CD4-positive, alpha-beta T cell treated with Interferon alpha-2 for 1 hour (primary cell): ENCODE measurements at places on chromosomes 7 and 10.

GRCh38 chr10:52517012-52517411 is 202.9 kb downstream of the DKK1 start:
- DNase-seq, result no peak

DNA sequence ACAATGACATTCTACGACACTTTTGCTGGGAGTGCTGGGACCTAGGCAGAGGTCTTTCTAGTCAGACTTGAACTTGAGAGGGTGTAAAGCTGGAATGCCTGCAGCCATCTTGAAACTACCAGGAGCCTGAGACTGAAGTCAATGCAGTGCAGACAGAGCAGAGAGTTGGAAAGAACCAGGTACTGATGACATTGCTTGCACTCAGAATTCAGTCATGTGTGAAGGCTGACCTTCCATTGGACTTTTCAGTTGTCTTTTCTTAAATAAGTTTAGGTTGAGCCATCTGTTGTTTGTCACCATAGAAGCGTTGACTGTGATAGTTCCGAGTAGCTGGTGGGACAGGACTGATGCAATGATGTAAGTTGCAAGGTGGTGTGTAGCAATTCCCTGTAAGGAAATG is 3.1 kb upstream of the PLPP4 start:
- DNase-seq, result no peak

DNA sequence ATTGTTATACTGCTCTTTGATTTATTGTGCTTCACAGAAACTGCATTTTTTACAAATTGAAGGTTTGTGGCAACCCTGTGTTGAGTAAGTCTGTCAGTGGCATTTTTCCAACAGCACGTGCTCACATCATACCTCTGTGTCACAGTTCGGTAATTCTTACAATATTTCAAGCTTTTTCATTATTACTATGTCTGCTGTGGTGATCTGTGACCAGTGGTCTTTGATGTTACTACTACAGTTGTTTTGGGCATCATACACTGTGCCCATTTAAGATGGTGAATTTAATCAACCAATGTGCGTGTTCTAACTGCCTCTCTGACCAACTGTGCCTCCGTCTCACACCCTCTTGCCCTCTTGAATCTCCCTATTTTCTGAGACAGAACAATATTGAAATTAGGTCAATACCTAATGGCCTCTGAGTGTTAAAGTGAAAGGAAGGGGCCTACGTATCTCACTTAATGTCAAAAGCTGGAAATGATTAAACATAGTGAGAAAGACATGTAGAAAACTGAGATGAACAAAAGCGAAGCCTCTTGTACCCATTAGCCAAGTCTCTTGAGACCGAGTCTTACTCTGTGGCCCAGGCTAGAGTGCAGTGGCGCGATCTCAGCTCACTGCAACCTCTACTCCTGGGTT is 20.2 kb upstream of the ASL start:
- no peak for DNase-seq

GRCh38 chr10:133537546-133538545 is 10.7 kb downstream of the CYP2E1 start:
- DNase-seq, result no peak

GRCh38 chr10:76115131-76115470 is 683.7 kb downstream of the LRMDA start:
- no peak for DNase-seq

DNA sequence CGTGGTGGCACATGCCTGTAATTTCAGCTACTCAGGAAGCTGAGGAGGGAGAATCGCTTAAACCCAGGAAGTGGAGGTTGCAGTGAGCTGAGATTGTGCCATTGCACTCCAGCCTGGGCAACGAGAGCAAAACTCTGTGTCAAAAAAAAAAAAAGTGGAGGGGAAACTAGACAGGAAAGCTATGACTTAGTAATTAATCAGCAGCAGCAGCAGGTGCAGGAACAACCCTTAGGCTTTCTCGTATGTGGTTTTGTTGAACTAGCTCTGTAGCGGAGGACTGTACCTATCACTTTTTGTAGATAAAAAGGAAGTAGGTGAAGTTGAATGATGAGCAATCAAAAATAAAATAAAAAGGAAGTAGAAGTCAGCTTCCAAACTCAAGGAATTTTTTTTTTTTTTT is 76.9 kb upstream of the KMT2C start:
- DNase-seq, result peak; percentile 36

- DNase-seq, result no peak
Measured at GRCh38 chr7:140060788-140061606, 1.8 kb downstream of the PARP12 start.

- DNase-seq, result no peak
Measured at GRCh38 chr10:14123139-14123538, 207.6 kb downstream of the FRMD4A start.

GRCh38 chr10:11609492-11610093 is 1.9 kb downstream of the USP6NL start:
- DNase-seq, result no peak

- no peak for DNase-seq
Measured at GRCh38 chr7:113890331-113891030, 28.3 kb downstream of the PPP1R3A start.

GRCh38 chr10:73408061-73408460 is 5.8 kb downstream of the ANXA7 start:
- no peak for DNase-seq

GRCh38 chr7:38107486-38107893 is 70.6 kb upstream of the STARD3NL start:
- DNase-seq, result peak; percentile 76

DNA sequence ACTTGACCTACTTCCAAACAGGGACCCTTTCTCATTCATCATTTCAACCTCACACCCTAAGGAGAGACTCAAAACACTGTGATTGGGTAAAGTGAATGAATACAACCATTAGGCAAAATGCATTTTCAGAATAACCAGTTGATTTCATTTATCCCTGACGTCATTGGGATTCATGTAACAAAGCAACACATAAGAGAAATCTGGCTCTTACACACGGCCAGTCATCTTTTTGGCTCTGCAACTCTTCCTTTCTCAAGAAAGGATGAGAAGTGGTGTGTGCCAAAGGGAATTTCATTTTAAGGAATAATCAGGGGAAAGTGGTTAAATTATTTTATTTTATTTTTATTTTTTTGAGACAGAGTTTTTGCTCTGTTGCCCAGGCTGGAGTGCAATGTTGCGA is 83.1 kb downstream of the CPVL start:
- no peak for DNase-seq

GRCh38 chr7:106572394-106573124 is 88.4 kb downstream of the CCDC71L start:
- no peak for DNase-seq

- no peak for DNase-seq
Measured at GRCh38 chr7:21543528-21544302, 876 bp downstream of the DNAH11 start.

DNA sequence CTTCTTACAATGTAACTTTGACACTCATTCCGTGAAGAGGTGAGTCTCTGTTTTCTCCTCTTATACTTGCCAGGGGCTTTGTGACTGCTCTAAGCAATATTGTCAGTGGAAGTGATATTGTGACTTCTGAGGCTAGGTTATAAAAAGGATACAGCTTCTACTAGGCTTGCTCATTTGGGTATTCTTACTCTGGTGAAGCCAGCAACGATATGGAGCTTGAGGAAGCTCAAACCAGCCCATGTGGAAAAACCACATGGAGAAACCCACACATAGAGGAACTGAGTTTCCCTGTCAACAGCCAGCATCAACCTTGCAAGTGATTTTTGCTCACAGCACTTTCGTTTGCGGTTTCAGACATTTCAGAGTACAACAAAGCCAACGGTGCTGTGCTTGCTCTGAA is 149.6 kb upstream of the SEMA3E start:
- DNase-seq, result no peak

DNA sequence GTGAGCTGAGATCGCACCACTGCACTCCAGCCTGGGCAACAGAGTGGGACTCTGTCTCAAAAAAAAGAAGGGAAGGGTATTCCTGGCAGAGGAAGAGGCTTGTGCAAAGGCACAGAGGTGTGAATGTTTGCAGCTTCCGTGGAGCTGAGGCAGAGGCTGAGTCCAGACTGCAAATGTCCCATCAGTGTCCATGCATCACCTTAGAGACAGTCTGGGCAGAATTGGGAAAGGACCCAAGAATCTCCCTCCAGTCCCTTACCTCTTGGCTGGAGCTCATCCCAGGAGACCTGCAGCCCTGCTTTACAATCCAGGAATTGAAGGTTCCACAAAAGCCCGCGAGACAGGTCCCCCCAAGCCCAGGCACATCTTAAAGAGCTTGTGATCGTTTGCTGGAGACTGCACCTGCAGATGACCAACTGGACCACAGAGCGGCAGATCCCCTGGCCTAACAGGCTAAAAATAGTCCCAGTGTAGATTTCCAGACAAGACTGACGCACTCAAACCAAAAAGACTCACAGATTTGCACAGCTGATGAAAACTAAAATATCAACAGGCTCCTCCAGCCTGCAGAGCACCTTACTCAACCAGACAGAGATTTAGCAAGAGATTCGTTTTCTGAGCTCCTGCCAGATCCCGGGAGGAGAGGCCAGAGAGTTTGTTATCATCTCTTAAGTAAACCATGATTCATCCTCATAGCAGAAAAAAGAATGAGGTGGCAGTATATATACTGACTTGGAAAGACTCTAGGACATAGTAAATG is 22.9 kb upstream of the NANOS1 start:
- no peak for DNase-seq

DNA sequence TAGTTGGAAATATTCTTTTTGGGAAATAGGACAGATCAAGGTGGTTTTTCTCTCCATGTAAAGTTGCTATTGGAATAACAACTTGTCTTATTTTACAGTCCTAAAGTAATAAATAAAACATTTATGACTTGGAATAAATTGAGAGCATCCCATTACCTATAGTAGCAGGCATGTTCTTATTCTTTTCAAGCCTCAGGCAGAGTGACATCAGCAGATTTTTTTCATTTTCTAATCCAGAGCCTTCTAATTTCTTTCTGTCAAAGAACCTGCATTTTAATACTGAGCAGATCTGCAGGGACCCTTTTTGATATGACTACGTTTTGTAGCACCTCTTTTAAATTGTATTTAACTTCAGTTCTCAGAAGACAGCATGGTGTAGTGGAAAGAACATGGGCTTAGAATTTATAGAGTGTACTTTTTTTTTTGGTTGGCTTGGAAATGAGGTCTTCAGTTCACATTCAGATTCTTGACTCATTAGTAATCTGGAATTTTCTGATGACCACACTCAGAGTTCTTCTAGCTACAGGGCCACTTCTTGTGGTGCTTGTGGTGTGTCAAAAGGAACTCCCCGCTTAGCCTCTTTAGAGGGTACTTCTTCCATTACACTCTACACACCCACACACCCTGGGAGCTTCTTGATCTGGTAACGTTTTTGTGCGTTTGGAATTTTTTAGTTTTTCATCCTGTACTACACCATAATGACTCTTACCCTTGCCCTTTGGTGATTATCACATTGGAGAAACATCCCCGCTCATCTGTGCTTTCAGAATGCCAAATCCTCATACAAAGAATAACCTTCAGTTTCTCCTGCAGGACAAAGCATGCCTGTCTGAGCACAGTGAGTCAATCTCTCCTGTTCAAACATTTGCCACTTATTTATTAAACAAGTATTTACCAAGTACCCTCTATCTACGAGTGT is 34.6 kb downstream of the AGK start:
- no peak for DNase-seq

DNA sequence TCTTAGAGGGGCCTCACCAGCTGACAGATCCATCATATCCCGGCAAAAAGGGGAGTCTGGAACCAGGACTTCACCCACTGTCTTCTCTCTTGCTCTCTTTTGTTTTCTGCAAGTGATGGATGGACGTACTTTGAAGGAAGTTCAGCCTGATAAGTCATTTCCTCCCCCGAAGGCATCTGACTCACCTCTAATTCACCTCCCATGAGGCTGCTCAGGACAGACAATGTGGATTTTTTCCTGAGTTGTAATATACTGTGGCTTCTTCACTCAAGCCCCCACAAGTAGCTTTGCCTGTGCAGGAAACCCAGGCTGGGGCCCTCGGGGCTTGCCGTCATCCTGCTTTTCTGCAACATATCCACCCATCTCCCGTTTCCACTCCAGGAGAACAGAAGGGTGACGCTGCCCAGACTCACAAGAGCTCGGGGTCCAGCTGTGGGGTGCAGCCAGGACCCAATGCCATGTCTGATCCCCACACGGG is 70.4 kb downstream of the ASB13 start:
- DNase-seq, result no peak

GRCh38 chr10:116947841-116948529 is 57.0 kb downstream of the SHTN1 start:
- no peak for DNase-seq

GRCh38 chr7:107387573-107388219 is 82.2 kb upstream of the GPR22 start:
- DNase-seq, result no peak

- DNase-seq, result no peak
Measured at GRCh38 chr7:128039544-128039953, 8.3 kb upstream of the LRRC4 start.

DNA sequence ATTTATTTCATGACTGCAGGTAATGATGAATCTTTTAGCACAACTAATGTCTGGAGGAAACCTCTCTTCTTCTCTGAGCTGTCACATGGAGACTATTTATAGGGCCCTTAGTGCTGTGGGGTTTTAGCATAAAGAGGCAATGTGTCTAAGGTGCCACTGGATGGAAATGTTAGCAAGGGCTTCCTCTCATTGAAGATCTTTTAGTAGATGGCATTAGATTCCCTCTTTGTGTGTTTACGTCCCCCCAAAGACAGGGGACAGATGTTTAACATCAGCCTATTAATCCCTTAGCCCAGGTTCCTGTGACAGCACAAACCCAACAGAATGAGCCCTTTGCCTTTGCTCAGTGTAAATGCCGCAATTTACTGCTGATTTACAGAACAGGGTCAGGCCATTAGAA is 208.6 kb downstream of the SKAP2 start:
- DNase-seq, result no peak

DNA sequence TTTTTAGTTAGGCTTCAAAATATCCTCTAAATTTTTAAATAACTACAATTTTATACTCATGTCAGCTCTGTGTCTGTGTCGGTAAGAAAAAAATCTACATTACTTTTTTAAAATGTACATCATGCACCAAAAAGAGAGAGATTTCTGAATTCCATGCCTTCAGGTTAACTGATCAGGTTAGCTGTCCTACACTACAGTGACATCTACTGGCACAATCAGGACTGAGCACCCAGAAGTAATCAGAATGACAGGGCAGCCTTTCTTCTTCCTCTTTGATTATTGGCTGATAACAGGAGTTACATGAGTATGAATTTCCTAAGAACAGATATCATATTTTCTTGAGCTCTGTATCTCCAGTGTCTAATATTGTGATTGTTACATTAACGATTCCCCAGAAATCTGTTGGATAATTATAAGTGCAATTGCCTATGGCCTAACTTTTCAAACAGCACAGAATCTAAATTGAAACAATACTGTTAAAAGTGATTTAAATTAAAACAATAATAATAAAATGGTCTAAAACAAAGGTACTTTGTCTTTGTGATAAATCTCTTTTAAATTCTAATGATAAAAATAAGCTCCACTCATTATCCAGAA is 41.8 kb upstream of the HYCC1 start:
- peak; percentile 65 for DNase-seq
